ENCODE measurements at places on chromosomes 3 and 15. TPM values are rescaled to one million over a fixed set of nuclear protein-coding genes. Genes with fewer than 3 reads are reported as not detected.

Gene KNG1
- not detected for total RNA-seq

Gene LIPH
- 4.3 TPM for total RNA-seq

Gene STRIT1
- not detected for total RNA-seq

Gene TRIM71
- 2.8 TPM for total RNA-seq

Gene SAMMSON
- total RNA-seq: not detected

- DNase-seq: no peak
Observed at GRCh38 chr3:102466001-102466400, 31.2 kb downstream of the ZPLD1 start.

DNA sequence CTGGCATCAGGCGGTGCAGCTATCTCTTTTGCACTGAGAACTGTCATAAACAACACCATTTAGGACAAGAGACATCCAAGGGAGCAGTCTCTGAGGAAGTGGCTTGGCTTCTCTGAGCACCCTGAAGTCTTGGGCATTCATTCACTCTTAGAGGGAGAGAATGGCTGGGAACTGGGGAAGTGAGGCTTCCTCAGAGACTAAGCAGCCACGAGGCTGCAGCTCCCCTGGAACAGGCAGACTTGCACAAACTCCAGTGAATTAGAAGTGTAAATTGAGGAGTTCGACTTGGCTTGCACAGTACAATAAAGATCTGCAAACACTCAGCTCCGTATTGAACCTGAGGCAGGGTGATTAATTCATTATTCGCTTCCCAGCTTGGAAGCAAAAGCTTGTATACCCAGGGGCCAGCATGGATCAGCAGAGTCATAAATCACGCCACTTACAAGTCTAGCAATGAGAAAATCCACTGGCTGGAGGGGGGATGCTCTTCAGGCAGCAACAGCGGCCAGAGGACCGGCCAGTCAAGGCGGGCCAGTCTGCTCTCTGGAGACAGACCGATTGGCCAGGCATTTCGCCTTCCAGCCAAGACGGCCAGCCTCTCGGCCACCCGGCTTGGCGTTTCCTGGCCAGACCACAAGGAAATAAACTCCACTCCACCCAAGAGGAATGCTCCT lies 118.8 kb upstream of the ADPGK start:
- peak; percentile 89 for DNase-seq

GRCh38 chr15:87294854-87295253 lies 961.7 kb downstream of the NTRK3 start:
- DNase-seq: no peak

- no peak for DNase-seq
Observed at GRCh38 chr3:13174011-13174802, 101.0 kb upstream of the IQSEC1 start.

- DNase-seq: no peak
Observed at GRCh38 chr3:24709956-24710355, 215.3 kb upstream of the THRB start.

DNA sequence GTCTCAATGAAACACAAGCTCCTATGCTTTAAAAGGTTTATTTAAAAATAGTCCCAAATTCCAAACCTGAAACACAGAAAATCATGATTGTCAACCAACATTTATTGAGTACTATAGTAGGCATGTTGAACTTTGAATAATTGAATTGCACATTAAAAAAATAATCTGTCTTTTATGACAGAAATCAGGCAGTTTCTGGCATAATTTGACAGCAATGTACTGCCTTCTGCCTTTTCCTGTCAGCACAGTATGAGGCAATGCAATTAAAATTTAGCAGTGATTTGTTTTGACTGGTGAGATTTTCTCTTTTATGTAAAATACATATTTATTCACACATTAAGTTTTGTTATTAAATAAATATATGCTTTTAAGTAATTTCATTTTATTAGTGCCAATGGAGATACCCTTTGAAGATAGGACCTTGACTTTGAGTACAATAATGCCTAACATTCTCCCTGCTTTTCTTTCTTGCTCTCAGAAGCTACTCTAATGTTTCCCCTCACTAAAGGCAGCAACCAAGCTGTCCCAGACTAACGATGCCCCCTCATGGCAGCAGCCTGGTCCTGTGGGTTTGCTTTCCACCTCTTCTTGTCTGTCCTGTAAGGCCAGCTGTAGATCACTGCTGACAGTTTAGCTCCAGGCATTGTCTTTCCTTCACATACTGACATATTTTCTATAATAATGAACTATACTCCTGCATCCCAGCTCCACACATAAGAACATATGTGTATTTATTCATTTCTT lies 346.7 kb downstream of the IL20RB start:
- DNase-seq: no peak

DNA sequence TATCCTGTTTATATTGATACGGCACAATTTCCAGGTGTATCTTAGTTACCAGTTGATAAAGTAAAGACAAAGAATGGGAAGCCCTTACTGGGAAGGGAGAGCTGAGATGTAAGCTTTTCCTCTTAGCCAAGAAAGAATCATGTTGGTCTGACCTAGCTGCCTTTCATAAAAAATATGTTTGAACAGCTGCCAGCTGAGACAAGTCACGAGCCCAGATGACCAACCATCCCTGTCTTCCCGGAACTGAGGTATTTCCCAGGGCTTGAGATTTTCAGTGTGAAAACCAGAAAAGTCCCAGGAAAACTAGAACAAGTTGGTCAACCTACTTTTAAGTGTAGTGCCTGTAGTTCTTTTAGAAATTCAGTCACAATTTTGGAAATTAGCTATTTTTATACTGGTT lies 3.6 kb upstream of the MYH15 start:
- DNase-seq: no peak

DNA sequence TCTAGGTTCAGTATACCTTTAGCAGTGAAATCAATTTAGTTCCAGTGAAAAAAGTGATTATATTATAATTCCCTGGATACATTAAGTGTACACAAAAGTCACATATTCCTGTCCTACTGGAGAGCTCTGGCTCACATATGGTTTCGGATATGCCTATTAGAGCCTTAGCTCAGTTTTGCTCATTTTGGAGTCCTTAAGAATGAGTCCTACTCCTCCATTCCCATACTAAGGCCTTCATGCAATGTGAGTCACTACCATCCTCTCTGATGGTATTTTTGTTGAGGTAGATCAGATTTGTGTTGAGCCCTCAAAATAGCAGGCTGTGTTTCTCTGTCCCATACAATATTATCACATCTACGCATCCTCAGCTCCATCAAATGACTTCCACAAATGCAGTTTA lies 294.2 kb upstream of the COL8A1 start:
- no peak for DNase-seq

DNA sequence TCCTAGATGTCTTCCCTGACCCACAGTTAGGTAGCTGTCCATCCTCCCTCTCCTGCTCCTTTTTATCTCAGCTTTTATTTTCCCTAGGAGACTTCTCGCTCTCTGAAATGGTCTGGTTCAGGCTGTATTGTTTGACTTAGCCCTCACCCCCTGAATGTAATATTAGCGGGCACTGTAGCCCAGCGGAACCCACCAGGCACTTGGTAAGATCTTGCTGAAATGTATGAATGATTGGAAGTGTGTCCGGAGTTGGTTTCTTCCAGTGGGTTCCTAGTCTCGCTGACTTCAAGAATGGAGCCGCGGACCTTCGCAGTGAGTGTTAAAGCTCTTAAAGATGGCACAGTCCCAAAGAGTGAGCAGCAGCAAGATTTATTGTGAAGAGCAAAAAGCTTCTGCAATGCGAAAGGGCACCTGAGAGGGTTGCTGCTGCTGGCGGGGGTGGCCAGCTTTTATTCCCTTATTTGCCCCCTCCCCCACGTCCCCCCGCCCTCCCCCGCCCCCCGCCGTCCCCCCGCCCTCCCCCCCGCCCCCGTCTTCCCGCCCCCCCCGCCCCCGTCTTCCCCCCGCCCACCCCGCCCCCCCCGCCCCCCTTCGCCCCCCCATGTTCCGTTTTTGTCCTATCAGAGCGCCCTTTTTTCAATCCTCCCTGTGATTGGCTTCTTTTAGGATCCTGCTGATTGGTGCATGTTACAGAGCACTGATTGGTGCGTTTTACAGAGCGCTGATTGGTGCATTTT lies 694 bp upstream of the EEFSEC start:
- DNase-seq: no peak

DNA sequence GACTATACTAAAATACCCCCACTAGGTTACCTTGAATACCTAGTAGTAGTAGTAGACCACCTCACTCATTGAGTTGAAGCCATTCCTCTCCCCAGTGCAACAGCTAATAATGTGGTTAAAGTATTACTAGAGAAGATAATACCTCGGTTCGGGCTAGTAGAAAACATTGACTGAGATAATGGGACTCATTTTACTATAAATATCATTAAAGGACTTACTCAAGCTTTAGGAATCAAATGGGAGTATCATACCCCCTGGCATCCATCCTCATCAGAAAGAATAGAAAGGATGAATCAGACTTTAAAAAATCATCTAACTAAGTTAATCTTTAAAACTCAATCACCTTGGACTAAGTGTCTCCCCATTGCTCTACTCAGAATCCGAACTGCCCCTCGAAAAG lies 49.0 kb upstream of the CACNA2D3 start:
- DNase-seq: no peak

DNA sequence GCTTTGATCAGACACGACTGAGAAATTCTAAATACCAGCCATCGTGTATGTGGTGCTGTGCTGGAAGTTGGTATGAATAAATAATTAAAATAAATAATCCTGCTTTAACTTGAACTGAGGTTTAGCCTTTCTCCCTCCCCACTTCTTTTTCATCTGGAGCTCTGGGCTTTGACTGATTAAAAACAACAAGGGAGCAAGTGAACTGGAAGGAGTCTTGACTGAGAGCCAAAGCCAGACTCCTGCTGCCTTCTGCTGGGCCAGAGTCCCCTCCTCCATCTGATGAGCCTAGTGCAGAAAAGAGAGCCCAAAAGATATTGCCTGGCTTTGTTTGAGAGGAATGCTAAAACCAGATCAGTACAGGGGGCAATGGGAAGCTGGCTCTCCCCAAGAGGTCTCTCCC lies 96.0 kb downstream of the CCNL1 start:
- no peak for DNase-seq

DNA sequence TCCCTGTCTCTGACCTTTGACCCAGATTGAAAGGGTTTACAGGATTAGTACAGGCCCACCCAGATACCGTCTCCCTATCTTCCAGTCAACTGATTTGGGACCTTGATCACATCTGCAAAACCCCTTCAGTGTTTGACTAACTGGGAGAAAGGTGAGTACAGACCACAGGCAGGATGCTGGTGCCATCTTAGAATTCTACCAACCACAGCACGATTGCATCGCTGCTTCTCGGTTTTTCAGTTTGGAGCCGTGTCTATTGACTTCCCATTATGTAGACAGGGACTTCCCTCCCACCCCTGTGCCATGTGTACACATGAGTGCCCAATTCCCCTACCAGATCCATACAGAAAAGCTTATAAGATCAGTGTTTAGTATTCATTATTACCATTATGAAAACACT lies 6.6 kb upstream of the KLF13 start:
- DNase-seq: no peak

- DNase-seq: no peak
Observed at GRCh38 chr3:72728958-72729467, 119.2 kb downstream of the SHQ1 start.

DNA sequence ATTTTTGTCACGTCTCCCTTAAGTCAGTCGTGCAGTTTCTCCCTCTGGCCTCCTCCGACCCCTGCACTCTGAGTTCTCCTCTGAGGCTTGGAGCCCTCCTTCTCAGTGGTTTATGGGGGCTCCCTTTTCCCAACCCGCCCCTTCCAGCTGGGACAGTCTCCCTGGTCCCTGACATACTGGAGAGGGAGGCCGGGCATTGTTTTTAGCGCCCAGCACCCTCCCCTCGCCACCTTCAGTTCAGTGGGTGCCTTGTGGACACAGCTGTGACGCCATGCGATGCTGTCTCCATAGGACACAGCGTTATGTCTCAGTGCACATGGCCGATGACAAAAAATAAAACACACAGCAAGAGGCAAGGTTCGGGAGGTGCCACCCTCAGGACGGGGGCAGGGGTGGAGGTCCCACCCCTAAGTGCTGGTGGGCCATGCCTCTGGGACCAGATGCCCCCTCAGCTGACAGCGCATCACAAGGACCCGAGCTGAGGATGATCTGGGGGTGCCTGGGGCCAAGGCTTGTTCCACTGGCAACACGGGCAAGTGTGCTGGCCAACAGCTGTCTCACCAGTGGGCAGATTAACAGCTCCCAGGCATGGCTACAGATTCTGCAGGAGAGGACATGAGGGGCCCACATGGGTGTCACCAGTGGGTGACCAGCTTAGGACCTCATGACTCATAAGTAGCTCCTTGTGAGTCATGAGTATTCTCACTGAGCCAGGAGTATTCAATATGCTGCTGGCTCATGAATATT lies 81.6 kb downstream of the PLXNA1 start:
- no peak for DNase-seq

- no peak for DNase-seq
Observed at GRCh38 chr15:85753791-85754452, 40.8 kb downstream of the KLHL25 start.

DNA sequence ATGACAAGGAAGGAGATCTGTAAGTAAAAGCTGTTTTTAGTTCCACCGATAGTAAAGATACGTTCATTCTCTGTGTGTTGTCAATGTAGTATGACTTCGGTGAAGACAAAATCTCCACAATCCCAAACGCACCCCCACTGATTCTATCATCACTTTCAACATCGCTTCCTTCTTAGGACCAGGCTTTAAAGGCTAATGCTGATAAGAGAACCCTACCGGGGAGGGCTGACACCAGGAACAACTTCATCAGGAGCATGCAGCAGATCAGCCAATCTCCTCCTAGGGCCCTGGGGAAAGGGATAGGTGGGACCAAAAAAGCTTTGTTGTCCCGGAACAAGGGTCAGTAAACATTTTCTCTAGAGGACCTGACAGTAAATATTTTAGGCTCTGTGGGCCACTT lies 334.1 kb downstream of the VPS13C start:
- no peak for DNase-seq
